Immature natural killer cell (primary cell): ENCODE measurements at places on chromosomes 5 and 9. TPM values are rescaled to one million over a fixed set of nuclear protein-coding genes. Genes with fewer than 3 reads are reported as not detected.
A peak's percentile ranks its signal among the peaks of the same experiment; 100 is the strongest.

The ZNF879 gene
- polyA plus RNA-seq, result 2.7 TPM

DNA sequence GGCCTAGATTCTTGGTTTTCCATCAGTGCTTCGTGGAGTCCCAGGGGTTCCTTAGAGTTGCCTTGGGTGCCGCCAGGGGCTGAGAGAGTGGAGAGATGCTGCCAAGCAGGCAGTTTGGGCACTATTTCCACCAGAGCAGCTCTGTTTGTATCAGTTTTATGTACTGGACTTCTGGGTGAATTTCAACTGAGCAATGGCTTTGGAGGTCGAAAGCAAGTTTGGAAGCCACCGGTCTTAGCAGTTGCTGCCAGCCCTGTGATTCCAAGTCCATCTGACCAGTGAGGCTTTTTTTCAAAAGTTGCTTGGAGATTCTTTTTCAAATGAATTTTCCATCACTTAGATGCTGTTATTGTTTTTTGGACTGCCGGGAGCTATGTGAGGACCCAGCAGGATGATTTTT, 68.5 kb downstream of the ANGPTL2 start:
- H3K4me1 ChIP-seq, result peaks cover 9% of the 10 kb centered on the region
- no peaks in the 10 kb centered on the region for H3K27me3 ChIP-seq
- no peak overlapping the region for H3K27ac ChIP-seq
- H3K4me3 ChIP-seq, result no peak overlapping the region
- DNase-seq, result no peak

DNA sequence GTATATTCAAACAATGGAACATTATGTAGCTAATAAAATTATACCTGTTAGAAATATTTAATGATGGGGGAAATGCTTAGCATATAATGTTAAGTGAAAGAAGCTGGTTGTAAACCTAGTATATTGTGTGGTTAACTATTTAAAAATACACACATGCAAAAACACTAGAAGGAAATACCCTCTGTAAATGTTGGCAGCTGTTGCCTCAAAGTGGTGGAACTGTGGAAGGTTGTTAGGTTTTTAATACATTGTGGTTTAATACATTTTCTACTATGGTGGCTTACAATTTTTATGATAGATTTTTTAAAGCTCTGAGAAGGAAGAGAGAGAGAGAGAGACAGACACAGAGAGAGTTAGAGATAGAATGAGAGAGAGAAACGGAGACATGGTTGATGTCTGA, 74.9 kb downstream of the COL15A1 start:
- peaks cover 39% of the 10 kb centered on the region for H3K4me1 ChIP-seq
- H3K36me3 ChIP-seq, result no peaks in the 10 kb centered on the region
- H3K27ac ChIP-seq, result peak overlapping the region; percentile 88
- no peak for DNase-seq
- peaks cover 1% of the 10 kb centered on the region for H3K27me3 ChIP-seq
- peak overlapping the region; percentile 21 for H3K4me3 ChIP-seq

The MAPKAP1 gene
- polyA plus RNA-seq, result 59.3 TPM

- no peaks in the 10 kb centered on the region for H3K36me3 ChIP-seq
- no peak overlapping the region for H3K4me3 ChIP-seq
- no peaks in the 10 kb centered on the region for H3K27me3 ChIP-seq
- no peak for DNase-seq
- H3K4me1 ChIP-seq, result peaks cover 65% of the 10 kb centered on the region
- no peak overlapping the region for H3K27ac ChIP-seq
Observed at GRCh38 chr9:77980622-77981021, 51.0 kb downstream of the GNAQ start.

The DBN1 gene
- 4.2 TPM for polyA plus RNA-seq

- H3K4me3 ChIP-seq, result no peak overlapping the region
- peaks cover 2% of the 10 kb centered on the region for H3K27me3 ChIP-seq
- no peak overlapping the region for H3K27ac ChIP-seq
- peaks cover 11% of the 10 kb centered on the region for H3K36me3 ChIP-seq
Observed at GRCh38 chr9:20754556-20754955, 70.5 kb downstream of the FOCAD start.

DNA sequence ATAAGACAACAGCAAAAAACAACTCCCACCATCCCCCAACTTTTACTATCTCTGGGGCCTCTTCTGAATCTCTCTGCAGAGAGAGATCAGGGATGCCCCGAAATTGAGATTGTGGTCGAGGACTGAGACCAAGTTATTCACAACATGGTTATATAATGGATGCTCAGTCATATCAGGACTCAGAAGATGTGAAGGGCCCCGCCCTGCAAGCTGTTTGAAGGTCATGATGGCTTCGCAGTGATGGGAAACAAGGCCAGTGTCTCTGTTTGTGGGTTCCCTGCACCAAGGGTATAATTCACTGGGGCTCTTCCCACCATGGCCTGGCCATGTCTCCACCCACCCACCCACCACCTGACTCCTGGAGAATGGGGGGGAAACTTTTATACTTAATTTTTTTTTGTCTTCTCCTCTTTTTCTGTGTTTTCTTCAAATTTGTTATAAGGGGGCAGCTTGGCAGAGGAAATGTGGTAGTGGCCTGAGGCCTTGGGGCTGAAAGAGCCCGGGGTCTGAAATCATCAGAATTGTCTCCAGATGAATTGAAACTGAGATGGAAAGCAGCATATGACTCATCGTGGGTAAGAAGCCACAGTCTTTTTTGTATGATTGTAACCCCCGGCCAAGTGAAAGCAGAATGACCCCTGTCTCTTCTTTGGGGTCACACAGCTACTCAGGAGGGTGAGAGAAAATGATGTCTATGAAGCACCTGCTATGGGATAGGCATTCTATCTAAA, 15.0 kb upstream of the TEX48 start:
- H3K4me3 ChIP-seq, result no peak overlapping the region
- H3K27ac ChIP-seq, result no peak overlapping the region
- peak; percentile 36 for DNase-seq
- peaks cover 2% of the 10 kb centered on the region for H3K27me3 ChIP-seq
- H3K36me3 ChIP-seq, result no peaks in the 10 kb centered on the region

- H3K27ac ChIP-seq, result no peak overlapping the region
- peaks cover 4% of the 10 kb centered on the region for H3K27me3 ChIP-seq
- no peaks in the 10 kb centered on the region for H3K4me1 ChIP-seq
- no peak for DNase-seq
Observed at GRCh38 chr5:156411185-156411613, 84.2 kb downstream of the SGCD start.

The GNA14 gene
- polyA plus RNA-seq, result not detected

DNA sequence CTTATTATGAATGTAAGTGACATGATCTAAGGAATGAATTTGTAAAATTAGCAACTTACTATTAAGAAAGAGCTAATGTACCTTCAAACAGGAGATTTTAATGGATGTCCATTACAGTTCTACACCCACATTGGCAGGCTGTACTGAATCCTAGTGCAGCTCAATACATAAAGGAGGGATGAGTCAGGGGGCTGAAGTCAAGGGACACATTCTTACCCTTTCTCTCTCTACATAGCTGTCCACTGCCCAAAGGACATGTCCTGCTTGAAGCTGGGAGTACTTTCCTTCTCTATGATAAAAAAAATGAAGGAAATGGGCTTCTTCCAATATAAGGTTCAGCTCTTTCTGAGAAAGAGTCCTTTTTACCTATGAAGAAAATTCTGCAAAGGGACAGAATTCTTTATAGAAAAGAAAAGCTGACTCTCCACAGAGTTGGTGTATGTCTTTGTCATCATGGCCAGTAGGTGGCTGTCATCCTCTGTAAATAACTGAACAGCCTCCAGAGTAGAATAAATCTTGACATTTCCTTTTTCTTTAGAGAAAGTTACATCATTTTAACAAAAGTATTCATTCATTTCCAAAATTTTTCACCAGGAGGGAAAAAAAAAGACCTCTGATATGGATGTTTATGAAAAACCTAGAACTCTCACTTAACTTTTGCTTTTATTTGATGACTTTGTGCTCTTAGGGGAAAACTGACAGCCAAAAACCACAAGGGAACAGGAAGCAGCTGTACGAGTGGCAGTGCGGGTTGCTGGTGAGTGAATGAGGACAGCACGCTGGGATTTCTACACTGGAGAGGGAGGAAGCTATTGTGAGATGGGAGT, 13.1 kb upstream of the IFNA14 start:
- no peak overlapping the region for H3K27ac ChIP-seq
- H3K4me3 ChIP-seq, result no peak overlapping the region
- no peaks in the 10 kb centered on the region for H3K36me3 ChIP-seq

The NOXA1 gene
- polyA plus RNA-seq, result 2.1 TPM
